ENCODE measurements at places on chromosomes 12 and 14.

DNA sequence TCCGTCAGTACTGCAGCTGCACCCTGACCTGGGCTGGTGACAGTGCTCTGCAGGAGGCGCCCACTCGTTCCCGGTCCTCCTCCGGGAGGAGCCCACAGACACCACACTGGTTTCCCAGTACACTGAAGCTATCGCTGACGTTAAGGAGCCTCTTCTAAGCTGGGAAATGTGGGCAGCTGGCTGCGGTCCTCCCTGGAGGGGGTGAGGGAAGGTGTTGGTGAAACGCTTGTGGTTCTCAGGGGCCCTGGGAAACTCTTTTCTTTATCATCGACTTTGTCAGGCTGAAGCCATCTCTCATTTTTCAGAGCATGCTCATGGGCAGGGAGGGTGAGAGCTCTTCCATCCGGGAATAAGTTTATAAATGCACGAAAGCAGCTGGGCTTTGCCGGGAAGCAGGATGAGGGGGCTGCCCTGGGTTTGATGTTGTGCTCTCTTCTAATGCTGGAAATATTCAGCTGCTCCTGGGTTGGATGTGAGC lies 176.0 kb downstream of the CHST11 start:
- DNase-seq = no peak

DNA sequence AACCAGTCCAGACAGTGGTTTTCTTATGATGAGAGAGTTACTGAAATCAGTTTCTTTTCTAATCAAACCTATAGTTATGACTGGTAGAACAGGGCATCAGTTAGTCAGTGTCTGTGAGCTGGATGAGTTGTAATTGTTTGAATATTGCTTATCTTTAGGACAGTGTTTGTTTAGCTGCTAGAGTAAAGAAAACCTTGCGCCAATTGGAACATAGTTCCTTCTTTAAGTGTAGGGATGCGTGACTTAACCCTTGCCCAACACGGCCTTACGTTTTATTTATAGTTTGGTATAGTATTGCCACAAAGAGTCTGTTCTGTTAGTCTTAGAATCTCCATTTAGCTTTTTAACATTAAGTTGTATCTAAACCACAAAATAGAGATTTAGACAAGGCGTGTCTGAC lies 572.6 kb downstream of the SLC16A7 start:
- DNase-seq = peak; percentile 32

GRCh38 chr12:94638521-94638920 lies 11.8 kb downstream of the TMCC3 start:
- DNase-seq = no peak

GRCh38 chr12:76455582-76456345 lies 103.8 kb downstream of the OSBPL8 start:
- DNase-seq = peak; percentile 35

- DNase-seq = no peak
These were observed 16.7 kb downstream of the NT5DC3 start for GRCh38 chr12:103824290-103824689.

DNA sequence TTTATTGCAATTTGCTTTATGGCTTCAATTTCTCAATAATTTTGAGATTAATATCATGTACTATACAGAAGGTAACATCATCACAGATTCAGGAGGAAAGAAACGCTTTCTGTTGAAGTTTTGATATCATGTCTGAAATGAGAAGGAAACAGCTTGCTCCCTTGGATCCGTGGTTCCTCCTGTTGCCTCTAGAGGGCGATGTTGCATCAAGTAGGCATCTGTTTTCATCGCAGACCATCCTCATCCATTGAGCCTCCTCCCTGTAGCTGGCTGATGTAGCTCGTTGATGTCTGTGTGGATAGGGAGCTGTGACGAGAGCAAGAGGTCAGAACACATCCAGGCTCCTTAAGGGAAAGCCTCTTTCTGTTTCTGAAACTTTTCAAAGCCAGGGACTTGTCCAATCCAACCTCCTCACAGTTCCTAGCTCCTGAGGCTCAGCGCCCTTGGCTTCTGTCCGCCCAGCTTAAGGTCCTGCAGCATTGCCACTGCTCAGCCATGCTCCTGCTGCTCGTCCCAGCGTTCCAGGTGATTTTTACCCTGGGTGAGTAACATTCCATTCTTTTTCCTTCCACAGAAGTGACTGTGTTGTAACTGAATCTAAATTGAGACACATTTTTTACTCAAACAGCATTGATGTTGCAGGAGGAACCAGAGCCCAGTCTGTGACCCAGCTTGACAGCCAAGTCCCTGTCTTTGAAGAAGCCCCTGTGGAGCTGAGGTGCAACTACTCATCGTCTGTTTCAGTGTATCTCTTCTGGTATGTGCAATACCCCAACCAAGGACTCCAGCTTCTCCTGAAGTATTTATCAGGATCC lies 304.8 kb upstream of the OR4E1 start:
- no peak for DNase-seq

DNA sequence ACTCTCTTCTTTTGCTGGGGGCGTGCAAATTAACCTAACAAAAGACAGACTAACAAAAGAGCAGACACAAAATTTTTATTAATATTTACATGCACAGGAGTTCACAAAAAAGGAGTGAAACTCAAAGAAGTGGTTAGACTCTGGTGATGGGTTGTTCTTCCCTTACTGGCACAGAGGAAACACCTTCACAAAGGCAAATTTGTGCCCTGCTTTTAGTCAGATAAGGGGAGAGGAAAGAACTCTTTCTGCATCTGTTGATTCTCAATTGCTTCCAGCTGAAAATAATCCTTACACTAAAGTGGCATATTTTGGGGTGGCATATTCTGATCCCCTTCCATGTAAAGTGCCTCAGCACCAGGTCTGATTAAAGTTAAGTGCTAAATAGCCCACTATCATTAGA lies 190.2 kb upstream of the AMIGO2 start:
- DNase-seq = no peak

- DNase-seq = no peak
These were observed 7.3 kb upstream of the FIGNL2 start for GRCh38 chr12:51855586-51856428.

DNA sequence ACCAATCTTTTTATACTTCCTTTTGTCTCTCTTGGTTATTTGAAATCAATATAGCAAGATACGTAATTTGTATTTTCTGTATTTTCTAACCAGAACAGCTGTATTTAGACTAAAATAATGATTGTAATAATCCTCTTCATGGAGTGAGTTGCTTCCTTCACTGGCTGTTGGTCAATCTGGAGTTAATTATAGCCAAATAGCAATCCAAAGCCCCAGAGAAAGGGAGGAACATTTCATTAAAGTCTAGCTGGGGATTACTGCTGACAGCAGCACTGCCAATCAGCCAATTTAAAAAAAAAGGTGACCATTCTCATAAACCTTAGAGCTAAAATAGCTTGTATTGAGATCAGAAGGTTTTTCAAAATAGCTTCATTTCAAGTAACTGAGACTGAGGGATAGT lies 118.0 kb downstream of the TRHDE start:
- no peak for DNase-seq

- peak; percentile 62 for DNase-seq
These were observed 1.8 kb downstream of the SMIM41 start for GRCh38 chr12:52081263-52081733.

DNA sequence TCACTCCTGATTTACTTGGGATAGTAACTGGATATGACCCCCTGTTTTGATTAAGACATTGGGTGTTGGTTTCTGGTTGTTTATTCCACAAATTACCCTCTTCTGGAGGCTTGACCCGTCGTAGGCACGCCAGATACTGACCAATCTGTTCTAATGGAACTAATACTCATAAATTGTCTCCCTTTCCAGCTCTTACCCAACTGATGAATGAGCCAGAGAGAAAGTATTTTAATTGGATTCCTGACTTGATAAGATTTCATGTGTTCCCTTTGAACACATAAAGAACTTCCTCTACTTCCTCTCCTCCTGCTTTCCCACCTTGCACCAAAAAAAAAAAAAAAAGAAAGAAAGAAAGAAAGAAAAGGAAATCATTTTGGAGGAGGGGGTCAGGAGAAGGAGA lies 340.9 kb downstream of the PCNX1 start:
- no peak for DNase-seq

DNA sequence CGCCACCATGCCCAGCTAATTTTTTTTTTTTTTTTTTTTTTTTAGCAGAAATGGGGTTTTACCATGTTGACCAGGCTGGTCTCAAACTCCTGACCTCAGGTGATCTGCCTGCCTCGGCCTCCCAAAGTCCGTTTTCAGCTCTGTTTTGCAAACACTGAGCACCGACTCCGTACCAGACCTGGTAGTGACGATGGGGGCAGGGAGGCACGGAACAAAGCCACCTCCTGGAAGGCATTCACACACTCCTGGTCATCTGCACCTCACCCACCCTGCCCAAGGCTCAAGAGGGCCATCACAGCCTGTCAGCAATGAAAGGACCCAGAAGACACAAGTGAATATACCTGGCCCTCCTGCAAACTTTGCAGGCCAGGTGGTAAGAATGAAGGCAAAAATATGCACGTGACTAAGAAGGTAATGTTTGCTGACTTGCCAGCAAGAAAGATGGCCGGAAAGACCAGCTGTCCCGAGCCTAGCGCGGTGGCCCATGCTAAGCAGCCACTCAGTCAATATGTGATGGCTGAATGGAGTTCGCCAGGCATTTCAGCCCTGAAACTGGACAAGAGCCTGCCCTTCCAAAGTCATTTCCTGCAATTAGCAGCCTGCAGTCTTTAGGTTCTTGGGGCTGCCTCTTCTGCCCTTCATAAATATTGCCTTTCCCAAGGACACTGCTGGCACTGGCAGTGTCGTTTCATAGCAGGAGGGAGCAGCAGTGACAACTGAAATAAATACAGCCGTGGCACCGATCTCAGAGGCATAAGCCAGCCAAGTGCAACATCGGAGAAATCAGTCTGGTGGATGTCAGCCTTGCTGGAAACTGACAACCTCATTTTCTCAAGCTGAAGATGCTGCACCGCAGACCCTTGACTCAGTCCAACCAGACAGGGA lies 17.6 kb downstream of the MMAB start:
- DNase-seq = no peak

DNA sequence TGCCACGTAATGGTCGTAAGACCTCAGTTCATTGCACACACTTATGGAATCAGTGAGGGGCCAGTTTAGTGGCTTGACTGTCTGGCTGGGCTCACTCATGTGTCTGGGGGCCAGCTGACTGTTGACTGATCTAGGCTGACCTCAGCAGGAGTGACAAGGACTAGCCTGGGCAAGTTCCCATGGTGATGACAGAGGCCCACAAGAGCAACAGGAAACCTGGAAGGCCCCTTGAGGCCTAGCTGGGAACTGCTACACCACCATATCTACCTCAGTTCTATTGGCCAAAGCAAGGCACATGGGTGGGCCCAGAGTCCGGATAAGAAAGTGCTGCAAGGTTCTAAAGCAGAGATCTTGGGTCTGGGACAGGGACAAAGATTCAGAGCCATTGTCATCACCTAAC lies 21.3 kb upstream of the RFLNA start:
- peak; percentile 12 for DNase-seq

All from NCI-H345 (cell line).